ENCODE measurements at places on chromosomes 3 and 15.

DNA sequence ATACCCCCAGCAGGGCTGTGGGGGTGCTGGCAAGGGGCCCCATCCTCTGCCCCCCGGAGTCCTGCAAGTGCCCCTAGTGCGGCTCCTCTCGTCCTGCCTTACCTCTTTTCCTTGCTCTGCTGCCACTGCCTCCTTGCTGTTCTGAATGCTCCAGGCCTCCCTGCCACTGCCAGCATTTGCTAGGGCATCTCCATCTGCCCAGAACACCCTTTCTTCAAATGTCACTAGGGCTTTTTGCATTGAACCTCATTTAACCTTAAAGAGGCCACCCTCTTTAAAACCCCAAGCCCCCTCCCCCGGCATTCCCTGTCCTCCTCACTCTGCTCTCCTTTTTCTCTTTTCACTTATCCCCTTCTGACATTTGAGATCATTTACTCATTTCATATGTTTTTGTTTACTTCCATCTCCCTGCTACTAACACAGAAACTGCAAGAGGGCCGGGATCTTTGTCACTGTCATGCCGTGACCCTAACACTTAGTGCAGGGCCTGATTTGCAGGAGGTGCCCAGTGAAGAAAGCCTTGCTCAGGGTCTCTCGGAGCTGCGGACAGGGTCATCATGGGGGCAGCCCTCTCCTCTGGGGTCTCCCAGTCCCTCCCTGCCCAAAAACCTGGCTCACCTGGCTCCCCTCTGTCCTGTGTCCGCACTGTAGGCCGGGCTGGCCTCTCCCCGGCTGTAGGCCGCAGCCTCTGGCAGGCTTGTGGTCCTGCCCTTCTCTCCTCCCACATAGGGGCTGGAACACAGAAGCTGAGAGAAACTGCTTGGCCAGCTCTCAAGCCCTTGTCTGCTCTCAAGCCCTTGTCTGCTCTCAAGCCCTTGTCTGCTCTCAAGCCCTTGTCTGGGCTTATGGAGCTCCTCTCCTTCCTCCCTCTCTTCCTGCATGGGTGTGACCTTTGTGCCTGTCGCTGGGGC is at the start of gene ACOX2:
TSS of gene ACOX2 (minus strand) at position 690 of the 911 bp plus-strand sequence. CDS start 2,084 bp downstream, outside the sequence.
- DNase-seq, result no peak

GRCh38 chr15:37101980-37102304 is 1.6 kb upstream of the MEIS2 start:
- no peak for DNase-seq

- DNase-seq, result no peak
Measured at GRCh38 chr3:48596676-48597407, 1.7 kb upstream of the COL7A1 start.

GRCh38 chr3:102207151-102207571 is 227.7 kb upstream of the ZPLD1 start:
- DNase-seq, result no peak

DNA sequence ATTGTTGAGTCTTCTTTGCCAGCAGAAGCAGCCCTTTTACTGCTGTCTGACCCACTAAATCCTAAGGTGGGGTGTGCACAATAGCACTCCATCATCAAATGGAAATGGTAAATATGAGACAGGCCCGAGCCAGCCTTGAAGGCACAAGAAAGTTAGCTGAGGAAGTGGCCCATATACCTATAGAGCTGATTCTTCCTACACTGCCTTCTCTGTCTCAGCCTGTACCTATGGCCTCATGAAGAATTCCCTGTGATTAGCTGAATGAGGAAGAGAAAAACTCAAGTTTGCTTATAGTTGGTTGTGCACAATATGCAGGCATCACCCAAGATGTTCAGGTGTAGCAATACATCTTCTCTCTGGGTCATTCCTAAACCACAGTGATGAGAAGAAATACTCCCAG is 31.7 kb upstream of the XCR1 start:
- DNase-seq, result no peak

GRCh38 chr3:171480526-171480925 is 20.3 kb upstream of the TNIK start:
- no peak for DNase-seq

DNA sequence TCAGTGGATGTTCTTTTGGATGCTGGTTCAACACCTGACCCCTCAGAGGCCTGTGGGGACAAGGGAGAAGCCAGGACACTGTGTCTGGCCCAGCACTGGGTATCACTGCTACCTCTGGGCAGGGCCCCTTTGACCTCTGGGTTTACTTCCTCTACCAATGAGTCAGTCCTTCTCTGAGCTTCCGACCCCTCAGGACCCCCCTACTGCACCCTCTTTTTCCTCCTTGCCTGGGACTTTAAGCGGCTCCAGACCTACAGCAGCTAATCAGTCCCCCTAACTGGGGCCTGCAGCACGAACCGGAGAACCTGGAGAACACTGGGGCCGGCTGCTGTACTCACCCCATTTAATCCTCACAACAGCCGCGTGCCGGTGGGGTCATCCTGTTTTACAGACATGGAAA is 3.8 kb downstream of the CHST14 start:
- DNase-seq, result no peak

DNA sequence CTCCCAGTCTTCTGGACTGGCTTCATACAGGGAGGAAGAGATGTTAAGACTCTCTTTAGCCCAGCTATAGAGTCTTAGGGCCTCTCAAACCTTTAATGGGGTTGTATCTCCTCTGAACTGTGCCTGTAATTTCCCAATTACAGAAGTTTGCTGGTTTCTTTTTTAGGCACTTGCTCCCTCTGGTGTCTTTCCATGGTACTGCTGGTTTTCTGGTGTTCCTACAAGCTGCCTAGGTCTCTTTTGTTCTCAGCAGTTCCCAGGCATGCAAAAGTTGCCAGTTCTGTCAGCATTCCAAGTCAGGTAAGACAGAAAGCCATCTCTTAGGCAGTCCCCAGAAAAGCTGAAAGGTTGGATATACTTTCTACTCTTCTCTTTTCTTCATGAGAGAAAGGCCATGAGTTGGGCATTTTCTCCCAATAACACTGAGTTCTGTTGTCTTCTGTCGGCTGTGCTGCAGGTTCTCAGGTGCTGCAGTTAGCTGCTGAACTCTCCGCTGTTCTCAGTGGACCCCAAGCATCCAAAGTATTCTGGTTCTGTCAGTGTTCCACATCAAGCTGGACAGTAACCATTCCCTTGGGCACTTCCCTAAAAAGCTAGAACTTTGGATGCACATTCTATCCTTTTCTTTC is 54.4 kb upstream of the EHHADH start:
- peak; percentile 27 for DNase-seq

DNA sequence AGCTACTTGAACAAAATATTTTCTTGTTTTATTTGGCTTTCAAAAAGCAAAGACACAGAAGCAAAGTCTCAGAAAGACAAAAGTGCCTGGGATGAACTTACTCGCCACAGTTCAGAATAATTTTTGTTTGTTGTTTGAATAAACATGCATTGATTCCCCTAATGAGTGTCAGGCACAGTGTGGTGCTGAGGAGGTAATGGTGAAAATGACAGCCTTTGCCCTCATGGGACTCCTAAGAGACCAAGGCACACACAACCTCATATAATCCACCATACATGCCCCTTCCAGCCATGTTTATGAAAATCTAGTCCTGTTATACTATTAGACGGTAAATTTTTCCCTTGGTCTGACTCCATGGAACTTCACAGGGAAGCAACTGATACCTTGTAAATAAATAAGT is 2.5 kb downstream of the GOLIM4 start:
- peak; percentile 45 for DNase-seq

- DNase-seq, result no peak
Measured at GRCh38 chr3:180590396-180590795, 11.6 kb upstream of the TTC14 start.

DNA sequence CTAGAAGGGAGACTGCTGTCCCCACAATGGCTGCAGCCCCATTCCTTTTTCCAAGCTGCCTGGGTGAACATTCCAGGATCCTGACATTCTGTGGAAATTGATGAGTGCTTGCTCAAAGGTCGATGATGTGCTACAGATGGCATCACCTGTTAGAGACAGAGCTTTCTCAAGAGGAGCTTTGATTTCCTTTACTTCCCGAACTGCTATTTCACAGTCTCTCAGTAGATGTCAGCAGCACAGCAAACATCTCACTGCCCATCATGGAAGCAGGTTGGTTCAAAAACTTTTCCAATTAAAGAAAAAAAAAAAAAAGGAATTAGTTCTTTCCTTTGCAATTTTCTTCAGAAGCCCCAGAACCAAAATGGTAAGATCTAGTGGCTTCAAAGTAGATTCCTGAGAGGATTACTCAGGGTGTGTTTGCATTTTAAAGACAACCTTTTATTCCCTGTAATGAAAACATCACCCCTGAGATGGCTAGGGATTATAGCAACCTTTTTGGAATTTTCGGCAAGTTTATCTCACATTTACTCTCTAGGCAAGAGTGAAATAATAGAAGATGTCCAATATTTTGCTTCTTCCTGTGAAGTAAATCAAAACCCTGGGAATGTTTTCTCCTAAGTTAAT is 44.8 kb downstream of the POLR2M start:
- peak; percentile 58 for DNase-seq

DNA sequence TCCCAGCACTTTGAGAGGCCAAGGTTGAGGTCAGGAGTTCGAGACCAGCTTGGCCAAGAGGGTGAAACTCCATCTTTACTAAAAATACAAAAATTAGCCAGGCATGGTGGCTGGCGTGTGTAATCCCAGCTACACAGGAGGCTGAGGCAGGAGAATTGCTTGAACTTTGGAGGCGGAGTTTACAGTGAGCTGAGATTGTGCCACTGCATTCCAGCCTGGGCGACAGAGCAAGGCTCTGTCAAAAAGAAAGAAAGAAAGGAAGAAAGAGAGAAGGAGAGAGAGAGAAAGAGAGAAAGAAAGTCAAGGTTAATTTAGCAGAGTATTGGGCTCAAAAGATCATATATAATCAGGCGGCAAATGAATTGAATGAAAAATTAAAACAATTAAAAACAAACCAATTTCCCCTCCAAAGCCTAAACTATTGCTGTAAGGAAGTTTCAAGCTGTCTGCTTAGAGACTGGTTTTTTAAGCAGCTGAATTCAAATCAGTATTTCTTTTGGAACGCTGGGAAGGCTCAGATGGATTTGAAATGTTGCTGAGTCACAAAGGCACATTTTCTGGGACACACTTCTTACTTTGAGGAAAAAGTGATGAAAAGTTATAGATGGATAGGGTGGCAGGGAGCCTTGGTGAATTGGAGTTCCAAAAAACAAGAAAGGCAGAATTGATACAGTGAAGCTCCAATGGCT is 81.3 kb upstream of the BHLHE40 start:
- DNase-seq, result no peak

- no peak for DNase-seq
Measured at GRCh38 chr3:23325466-23326065, 122.4 kb downstream of the UBE2E2 start.

DNA sequence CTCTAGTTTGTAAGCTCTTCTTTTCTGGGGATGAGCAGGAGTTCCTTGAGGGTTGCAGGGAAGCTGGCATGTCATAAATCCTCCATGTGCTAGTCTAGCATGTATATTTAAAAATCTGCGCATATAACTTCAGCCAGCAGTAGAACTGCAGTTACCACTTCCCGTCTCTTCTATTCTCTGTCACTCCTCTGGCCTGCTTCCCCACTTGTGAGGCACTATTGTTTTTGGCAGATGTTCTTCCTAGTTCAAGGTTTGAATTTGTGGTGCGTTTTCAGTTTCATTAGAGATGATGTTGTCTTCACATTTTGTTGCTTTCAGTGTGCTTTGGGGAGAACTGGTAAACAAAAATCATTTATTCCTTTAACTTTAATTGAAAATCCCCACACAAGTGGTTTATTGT is 169.1 kb upstream of the ZPLD1 start:
- no peak for DNase-seq

GRCh38 chr3:172201870-172202236 is 162.5 kb downstream of the FNDC3B start:
- DNase-seq, result no peak

DNA sequence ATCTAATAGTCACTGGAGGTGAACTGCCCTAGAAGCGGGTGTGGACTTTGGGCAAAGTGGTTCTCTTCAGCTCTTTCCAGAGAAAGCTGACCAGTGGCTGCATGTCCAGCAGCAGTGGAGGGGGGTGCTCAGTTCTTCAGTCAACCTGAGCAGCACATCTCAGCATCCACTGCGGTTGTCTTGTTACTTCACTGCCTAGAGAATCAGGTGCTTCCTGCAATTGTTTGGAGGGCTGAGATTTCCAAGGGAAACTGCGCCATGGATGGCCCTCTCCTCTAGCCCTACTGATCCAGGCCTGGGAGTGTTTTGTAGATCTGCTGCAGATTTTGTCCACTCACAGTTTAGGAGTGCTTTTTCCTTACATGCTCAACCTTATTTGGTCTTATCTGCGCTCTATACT is 65.6 kb upstream of the CFAP161 start:
- no peak for DNase-seq

GRCh38 chr3:154015307-154015706 is 105.9 kb upstream of the ARHGEF26 start:
- DNase-seq, result no peak

DNA sequence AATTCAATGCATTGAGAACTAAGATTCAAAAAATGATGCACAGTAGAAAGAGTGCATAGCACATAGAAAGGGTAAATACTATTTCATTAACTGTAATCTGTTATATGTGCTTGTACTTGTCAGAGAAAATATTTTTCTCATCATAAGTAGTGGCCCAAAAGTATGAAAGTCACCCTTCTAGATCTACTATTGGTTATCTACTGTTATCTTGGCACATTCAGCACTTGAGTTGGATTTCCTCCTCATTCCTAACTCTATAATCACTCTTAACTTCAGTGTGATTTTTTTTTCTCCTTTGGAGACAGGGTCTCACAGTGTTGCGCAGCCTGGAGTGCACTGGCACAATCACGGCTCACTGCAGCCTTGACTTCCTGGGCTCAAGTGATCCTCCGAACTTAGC is 194.4 kb downstream of the PCCB start:
- no peak for DNase-seq

DNA sequence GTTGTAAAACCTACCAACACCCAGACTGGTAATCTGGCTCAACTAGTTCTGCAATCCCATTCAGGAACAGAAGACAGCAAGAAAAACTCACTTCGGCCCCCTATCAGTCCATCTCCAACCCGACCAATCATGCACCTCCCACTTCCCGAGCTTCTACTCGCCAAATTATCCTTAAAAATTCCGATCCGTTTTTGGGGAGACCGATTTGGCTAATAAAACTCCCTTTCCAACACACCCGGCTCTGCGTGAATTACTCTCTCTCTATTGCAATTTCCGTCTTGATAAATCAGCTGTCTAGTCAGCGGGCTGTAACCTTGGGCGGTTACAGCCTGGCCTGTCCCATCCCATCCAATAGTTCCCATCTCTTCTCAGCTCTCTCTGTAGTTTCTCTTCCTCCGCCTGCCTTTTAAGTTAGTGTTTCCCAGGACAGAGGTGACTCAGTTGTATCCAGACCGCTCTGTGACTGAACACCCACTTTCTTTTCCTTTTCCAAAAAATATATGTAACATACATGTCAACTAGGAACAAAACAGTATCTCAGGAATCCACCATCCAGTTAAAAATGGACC is 780 bp upstream of the ACAD9 start:
- no peak for DNase-seq
